ENCODE measurements at places on chromosomes 1 and 21.

DNA sequence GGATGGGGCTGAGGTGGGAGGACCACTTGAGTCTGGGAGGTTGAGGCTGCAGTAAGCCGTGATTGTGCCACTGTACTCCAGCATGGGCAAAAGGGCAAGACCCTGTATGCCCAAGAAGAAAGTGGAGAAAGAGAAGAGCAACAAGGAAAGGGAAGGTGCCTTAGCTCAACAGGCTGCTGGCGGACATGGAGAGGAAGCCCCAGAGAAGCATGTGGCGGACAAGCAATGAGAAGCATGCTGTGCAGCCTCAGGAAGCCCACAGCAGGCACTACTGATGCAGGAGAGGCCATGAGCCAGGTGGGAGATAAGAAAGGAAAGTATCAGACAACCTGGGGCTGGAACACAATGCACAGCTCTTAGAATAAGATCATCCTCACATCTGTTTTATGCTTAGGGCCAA is 32.6 kb upstream of the GNG4 start:
- DNase-seq = no peak

DNA sequence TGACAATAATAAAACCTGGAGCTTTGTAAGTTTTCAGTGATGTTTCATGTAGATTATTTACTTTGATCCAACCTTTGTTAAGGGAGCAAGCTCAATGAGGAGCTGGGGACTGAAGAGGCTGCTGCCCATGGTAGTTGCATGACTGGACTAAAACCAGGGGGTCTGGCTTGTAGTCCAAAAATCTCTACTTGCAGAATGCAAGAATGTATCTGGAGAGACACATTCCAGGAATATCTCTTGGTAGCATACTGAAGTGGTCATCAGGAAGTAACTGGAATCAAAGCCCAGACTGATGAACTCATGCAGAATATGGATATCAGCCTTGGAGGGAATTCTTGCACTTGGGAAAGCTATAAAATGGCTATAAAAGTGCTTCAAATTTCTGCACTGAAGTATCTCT is 5.8 kb upstream of the KIAA0040 start:
- DNase-seq = peak; percentile 50

DNA sequence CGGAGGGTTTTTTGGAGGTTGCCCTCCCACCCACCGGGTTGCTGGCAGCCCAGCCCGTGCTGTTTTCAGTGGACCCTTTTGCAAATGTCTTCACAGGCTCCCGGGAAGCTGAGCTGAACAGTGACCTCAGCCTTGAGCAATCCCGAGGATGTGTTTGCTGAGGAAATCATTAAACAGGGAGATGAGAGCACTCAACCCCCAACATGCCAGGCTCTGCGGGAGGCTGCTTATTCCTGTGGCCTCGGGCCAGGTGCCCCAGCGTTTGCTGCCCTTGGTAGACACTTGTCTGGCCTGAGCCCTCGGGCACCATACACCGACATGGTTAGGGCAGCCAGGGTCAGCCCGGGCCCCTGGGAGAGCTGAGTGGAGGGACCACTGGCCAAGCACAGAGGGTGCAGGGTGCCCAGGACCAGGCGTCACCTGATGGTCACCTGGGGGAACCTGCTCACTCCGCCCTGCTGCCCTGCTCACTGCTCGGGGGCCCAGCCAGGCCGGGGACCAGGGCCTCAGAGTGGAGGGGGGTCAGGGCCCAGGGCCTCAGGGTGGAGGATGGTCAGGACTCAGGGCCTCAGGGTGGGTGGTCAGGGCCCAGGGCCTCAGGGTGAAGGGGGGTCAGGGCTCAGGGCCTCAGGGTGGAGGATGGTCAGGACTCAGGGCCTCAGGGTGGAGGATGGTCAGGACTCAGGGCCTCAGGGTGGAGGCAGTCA is 42.5 kb upstream of the POFUT2 start:
- DNase-seq = peak; percentile 89

DNA sequence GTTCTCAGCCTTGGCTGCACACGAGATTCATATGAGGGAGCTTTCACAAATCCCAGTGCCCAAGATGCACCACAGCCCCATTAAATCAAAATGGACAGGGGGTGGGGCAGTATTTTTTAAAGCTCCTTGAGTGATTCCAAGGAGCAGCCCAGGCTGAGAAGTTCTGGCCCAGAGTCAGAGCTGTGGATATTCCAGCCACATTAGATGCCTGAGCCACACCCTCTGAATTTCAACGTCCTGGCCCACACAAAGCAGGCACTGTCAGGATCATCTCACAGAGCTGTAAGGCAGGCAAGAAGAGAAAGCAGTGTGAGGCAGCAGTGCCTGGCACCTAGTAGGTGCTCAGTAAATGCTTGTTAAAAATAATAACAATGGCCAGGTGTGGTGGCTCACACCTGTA is 37.4 kb downstream of the PAX7 start:
- no peak for DNase-seq

All from fibroblast of upper back skin (primary cell).